Suppressor macrophage treated with lipopolysaccharide for 1 hour (primary cell): ENCODE measurements at places on chromosomes 2 and 18.

GRCh38 chr2:219987830-219988229 lies 360.4 kb downstream of the SLC4A3 start:
- DNase-seq, result no peak

DNA sequence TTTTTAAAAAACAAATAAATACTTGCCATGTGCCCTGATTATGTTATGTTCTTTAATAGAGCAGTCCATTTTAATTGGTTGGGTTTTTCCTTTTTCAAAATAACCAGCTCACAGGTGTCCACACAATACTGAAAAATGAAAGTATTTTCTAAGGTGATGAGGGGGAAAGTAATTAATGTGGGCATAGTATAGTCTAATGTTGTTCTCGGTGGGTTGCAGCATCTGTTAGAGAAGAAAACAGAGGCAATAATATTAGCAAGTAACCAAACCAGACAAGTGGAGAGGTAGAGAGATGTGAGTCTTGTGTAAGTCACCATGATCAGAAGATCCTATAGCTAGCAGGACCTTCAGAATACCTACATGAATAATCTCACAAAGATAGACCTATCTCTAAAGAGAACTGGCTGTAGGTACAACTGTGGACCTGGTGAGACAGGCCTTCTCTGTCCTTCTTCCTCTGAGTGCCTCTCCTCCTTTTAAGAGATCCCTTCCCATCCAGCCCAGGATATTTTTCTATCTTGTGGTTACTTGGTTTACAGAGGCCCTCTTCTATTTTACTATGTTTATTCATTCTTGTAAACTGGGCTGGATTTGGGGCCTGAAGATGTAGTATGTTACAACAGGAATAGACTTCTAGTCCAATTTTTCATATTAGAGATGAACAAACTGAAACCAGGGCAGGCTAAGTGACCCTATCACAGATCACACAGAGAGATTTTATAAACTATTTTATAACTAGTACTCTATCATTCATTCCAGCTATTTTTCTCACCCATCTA lies 67.1 kb upstream of the MSTN start:
- no peak for DNase-seq

DNA sequence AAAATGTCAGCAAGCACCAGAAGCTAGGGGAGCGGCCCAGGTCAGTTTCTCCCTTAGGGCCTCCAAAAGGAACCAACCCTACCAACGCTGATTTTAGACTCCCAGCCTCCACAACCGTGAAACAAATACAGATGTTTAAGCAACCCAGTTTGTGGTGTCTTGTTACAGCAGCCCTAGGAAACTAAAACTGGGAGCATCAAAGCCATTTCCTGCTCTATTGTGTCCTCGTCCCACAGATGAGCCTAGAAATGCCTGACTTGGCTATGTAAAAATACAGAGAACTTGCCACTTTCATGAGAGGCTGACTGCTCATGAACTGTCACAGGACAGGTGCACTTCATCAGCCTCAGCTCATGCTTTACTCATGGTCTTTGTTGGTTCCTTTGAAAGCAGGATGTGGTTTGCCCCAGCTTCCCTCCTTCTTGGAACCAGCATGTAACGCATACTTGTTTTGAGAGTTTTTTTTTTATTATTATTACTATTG lies 97.6 kb upstream of the SLC39A10 start:
- peak; percentile 60 for DNase-seq

DNA sequence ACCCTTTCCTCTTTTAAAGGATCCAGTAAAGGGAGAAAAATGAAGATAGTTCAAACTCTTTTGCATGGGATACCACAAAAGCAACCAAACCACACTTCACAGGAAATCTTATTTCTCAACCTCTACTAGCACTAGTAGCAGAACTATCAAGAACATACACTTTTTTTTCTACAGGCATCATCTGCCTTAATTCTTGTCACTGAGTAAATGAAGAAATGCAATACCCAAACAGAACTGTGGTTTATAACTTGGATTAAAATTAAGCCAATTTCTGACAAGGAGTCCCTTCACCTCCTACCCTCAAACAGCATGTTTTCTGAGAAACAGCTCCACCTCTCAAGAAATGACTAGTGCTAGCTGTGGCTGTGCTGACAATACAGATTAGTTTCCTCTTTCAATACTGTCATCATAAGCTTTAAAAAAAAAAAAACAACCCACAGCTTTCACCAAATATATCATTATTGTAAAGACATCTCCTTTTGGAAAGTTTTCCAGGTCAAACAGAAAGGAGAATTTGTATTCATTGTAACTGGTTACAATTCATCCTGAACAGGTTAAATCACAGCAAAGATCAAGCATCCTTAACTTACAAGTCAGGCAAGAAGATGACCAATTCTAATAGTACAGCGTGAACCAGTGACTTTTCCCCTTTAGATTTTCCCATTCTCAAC lies 44.4 kb downstream of the PTPN2 start:
- DNase-seq, result peak; percentile 95

- DNase-seq, result no peak
Observed at GRCh38 chr2:27506587-27506986, 9.9 kb downstream of the GCKR start.

- DNase-seq, result no peak
Observed at GRCh38 chr2:78077633-78078032, 555.5 kb upstream of the LRRTM4 start.

DNA sequence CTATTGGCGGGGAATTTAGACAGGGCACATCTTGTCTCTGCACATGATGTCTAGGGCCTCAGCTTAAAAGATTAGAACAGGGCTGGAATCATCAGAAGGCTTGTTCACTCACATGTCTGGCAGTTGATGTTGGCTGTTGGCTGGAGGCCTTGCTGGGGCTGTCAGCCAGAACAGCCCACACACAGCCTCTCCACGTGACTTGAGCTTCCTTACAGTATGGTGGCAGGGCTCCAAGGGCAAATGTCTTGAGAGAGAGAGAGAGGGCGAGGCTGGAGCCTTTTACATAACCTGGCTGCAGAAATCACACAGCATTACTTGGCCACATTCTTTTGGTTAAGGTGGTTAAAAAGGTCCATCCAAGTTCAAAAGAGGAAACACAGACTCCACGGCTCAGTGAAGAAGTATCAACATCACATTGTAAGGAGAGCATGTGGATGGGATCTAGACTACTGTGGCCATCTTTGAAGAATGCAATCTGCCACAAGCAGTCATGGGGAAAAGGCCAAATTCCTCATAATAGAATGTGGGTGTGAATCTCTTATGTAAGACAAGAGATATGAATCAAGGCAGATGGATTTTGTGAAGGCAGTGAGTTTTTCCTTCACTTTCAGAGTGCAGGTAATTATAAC lies 30.4 kb downstream of the SRSF7 start:
- DNase-seq, result peak; percentile 63

GRCh38 chr2:168571061-168571460 lies 115.0 kb downstream of the CERS6 start:
- DNase-seq, result peak; percentile 72

DNA sequence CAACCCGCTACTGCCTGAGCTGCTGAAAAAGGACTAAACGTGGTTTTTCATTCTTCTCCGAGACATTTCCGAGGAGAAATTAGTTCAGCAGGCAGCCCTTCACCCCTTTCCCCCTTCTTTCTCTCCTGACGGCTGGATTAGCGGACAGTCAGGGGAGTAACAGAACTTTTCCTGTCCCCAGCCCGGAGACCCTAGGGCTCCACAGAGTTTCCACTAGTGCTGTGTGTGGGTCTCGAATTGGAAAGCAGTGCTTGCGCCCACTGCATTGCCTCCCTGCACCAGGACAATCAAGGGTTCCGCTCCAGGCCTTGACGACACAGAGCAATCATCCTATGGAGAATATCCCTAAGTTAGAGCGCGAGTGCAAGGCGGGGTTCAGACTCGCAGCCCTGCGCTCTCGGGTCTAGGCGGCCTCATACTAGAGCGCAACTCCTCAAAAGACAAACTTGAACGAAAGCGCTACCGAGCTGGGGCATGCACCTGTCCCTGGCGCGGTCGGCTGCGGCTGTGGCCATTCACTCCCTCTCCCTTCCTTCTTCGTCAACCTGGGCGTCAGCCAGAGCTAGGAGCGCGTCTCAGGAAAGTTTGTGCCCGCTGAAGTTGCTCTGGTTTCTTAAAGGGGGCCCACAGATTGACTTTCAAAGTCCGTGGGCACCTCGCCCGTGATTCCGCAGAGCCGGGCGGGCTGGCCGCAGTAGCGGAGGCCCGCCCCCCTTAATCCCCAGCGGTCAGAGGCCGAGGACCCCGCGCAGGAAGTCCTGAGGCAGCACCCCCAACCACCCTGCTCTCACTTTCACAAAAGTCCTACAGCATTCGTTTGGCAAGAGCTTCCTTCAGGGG lies 801 bp downstream of the OSR1 start:
- DNase-seq, result no peak

- DNase-seq, result no peak
Observed at GRCh38 chr2:164044622-164045021, 308.8 kb upstream of the FIGN start.

DNA sequence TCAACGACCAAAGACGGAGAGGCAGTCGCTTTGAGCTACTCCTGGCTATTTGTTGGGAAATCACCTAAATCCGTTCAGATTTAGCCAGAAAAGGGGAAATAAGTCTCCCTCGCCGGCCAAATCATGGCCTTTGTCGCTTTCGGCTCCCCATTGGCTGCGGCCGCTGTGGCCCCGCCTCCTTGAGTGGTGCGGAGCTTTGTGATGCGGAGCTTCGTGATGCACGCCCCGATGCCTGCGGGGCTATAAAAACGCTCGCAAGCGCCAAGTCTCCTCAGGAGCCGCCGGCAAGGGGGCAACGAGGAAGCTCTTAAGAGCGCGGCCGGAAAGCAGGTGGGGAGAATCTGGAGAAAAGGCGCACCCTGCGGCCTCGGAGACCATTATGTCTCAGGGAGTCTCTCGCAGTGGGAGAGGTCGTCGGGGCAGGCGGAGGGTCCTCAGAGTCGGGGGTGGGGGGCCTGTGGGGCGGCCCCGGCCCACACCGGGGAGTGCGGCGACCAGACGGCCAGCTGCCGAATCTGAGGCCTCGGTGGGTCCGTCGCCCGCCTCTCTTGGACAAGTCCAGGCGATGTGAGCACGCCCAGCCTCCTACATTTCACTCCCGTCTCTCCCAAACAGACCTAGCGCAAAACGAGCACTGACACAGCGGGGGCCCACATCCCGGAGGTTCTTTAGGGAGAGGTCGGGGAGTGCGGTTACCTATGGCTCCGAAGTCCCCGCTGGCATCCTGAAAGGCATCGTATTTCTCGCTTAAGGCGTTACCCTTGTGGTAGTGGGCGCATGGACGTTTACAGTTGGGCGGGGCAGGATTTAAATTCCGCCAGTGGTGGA lies at the start of gene CABYR:
CABYR (plus strand) TSS at position 274 of the 828 bp plus-strand sequence. CDS start 4,053 bp downstream, outside the sequence.
- peak; percentile 94 for DNase-seq

DNA sequence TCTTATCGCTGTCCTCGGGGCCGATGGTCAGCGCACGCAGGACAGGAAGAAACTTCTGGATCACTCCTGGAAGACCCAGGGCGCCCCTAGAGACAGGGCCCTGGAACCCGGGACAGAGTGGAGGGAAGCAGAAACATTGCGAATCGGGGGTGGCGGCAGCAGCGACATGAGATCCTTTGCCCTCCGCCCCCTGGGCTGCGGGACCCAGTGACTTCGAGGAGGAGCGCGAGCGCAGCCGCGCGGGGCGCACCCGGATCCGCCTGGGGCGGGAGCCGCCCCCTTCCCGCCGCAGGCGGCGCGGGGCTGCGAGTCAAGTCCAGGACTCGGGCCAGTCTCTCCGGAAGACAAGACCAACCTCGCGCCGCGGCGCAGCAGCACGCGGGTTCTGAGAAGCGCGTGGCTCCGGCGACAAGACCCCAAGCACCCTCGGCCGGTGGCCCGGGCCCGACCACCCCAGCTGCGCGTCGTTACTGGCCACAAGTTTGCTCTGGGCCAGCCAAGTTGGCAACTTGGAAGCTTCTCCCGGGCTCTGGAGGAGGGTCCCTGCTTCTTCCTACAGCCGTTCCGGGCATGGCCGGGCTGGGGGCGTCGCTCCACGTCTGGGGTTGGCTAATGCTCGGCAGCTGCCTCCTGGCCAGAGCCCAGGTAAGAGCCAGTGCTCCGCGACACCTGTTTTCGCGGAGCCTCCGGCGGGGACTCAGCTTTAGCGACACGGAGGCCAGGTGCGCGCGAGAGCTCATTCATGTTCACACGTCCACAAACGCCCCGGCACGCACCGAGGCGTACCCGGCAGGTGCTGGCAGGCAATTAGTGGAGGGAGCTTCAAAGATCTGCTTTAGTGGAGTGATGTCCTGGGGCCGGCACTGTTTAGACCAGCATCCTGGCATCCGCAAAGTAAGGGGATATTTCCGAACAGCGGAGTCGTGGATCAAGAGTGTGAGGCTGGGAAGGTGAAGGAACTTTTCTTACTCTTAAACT lies at the start of gene PTH2R:
PTH2R (plus strand) TSS at position 319 of the 978 bp plus-strand sequence; CDS start at position 571, 252 bp downstream.
- no peak for DNase-seq

GRCh38 chr18:34651586-34652369 lies 58.3 kb upstream of the DTNA start:
- DNase-seq, result no peak

DNA sequence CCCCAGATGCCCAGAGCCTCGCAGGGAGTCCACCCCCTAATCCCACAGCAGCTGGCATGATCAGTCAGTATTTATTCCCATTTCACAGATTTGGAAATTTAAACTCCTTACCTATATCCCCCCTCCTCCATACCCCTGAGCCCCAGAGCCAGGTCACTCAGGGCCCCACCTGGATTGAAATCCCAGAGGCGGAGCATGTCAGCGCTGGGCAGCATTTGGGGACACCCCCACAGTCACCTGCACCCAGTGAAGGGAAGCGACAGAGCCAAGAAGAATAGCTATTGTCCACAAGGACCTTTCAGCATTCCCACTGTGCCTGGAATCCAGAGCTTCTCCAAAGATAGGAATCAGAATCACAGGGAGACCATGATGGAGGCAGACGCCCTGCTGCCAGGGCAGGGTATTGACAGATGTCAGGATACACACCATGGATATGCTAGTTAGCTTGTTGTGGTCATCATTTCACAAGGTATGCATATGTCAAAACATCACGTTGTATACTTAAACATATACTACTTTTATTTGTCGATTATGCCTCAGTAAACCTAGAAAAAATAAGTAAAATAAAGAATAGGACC lies 968 bp upstream of the ASTL start:
- peak; percentile 30 for DNase-seq

DNA sequence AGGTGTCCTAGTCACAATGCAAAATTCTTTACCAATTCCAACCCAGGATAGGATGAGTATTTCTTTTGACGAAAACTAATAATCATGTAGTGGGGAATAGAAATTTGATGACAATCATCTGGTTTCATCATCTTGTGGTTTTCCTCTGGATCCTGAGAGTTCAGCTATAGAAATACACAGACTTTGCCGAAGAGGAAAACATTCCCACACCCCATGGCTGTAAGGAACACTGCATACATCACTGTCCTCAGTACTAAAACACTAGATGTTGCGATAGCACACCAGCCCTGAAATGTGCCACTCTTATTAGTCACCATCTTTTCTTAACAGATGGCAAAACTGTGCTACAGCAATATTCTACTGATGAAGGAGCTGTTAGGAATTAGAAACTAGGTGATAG lies 29.4 kb downstream of the CERKL start:
- peak; percentile 61 for DNase-seq

- DNase-seq, result no peak
Observed at GRCh38 chr2:215750763-215751162, 262.6 kb downstream of the MREG start.

GRCh38 chr2:147756069-147756468 lies 88.8 kb upstream of the ACVR2A start:
- no peak for DNase-seq
